Esophagus squamous epithelium (tissue), 5 donors: ENCODE measurements at places on chromosomes 5 and 9.

DNA sequence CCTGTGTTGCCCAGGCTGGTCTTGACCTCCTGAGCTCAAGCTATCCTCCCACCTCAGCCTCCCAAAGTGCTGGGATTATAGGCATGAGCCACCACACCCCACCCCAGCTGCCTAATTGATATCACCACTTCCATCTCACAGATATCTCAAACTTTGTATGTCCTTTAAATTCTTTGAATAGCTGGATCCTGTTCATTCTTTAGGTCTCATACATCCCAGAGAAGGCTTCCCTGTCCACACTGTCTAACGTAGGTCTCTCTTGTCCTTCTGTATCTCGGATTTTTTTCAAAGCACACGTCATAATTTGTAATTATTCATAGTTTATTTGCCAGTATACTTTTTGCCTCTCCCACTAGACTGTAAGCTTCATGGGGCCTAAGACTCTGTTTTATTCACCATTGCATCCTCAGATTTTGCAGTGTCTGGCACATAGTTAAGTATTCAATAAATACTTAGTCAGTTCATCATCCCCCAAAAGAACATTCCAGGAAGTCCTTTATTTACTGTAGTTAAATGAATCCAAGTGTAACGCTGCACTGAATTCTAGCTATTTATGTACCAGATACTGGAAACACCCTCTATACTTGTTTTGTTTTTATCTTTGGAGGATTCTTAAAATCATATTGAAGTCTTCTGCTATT lies 10.5 kb downstream of the ARSK start:
- H3K4me3 ChIP-seq: no peak overlapping the region
- no peak for DNase-seq
- H3K36me3 ChIP-seq: no peaks in the 10 kb centered on the region
- no peaks in the 10 kb centered on the region for H3K4me1 ChIP-seq
- H3K27ac ChIP-seq: no peak overlapping the region
- H3K27me3 ChIP-seq: no peaks in the 10 kb centered on the region

GRCh38 chr9:128838338-128838737 lies 8.7 kb upstream of the SPOUT1 start:
- peaks cover 89% of the 10 kb centered on the region for H3K36me3 ChIP-seq
- H3K27me3 ChIP-seq: no peaks in the 10 kb centered on the region
- no peaks in the 10 kb centered on the region for H3K4me1 ChIP-seq
- no peak overlapping the region for H3K27ac ChIP-seq
- no peak for DNase-seq

DNA sequence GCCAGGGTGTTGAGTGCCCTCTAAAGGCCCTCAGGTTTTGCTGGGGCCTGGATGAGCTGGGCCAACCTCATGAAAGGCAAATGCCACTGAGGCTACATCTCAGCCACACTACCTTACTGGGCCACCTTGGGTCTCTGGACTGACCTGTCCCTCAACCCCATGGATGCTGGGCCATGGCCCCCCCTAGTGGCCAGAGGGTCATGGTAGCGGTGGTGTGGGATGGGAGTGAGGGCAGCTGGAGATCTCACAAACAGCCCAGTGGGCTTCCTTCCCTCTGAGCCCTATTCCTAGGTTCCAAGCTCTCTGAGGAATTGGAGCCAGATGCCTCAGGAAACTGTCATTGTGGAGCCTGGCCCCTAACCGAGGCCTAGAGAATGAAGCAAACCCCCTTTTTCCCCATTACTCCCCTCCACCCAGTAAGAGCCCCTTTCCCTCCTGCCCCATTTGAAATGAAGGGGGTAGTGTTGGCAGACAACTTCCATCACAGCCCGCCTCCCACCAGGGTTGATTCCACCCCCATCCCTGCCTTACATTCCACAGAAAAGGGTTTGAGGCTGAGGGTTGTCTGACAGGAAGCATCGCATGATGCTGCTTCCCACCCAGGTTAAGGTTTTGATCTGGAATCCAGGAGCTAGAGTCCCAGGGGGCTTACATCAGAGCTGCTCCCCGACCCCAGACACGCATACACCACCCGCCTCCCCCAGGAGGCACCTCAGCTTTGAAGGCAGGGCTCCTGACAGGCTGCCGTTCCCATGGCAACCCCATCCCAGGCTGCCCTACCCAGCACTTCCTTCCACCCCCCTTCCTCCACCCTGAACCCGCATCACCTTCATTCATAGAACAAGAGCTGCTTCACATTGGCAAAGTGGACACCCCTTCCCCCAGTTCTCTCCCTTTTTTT lies 63.9 kb downstream of the PCDH1 start:
- H3K36me3 ChIP-seq: no peaks in the 10 kb centered on the region
- peaks cover 76% of the 10 kb centered on the region for H3K27me3 ChIP-seq
- no peak overlapping the region for H3K27ac ChIP-seq
- H3K4me1 ChIP-seq: no peaks in the 10 kb centered on the region

DNA sequence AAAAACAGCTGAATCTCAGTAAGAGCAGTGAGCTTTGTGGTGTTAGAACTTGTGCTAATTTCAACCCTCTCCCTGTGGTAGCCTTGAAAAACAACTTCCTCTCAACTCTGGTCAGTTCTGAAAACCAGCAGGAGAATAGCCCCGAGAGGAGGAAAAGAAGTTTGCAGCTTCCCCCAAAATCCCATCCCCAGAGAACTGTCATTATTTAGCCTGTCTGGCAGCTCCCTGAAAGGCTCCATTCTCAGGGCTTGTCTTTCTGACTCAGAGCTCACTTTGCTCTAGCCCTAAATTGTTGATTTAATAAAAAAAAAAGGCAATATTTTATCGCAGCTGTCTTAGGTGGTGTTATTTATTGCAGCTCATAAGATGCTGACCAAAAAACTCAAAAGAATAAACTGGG lies 11.4 kb upstream of the SLC45A2 start:
- no peak for DNase-seq
- no peaks in the 10 kb centered on the region for H3K27me3 ChIP-seq
- no peaks in the 10 kb centered on the region for H3K36me3 ChIP-seq
- H3K4me3 ChIP-seq: no peak overlapping the region
- H3K4me1 ChIP-seq: peaks cover 7% of the 10 kb centered on the region

GRCh38 chr5:4735261-4735660 lies 404.9 kb upstream of the ADAMTS16 start:
- H3K36me3 ChIP-seq: no peaks in the 10 kb centered on the region
- no peak overlapping the region for H3K4me3 ChIP-seq
- H3K27me3 ChIP-seq: no peaks in the 10 kb centered on the region
- no peak overlapping the region for H3K27ac ChIP-seq
- DNase-seq: no peak

DNA sequence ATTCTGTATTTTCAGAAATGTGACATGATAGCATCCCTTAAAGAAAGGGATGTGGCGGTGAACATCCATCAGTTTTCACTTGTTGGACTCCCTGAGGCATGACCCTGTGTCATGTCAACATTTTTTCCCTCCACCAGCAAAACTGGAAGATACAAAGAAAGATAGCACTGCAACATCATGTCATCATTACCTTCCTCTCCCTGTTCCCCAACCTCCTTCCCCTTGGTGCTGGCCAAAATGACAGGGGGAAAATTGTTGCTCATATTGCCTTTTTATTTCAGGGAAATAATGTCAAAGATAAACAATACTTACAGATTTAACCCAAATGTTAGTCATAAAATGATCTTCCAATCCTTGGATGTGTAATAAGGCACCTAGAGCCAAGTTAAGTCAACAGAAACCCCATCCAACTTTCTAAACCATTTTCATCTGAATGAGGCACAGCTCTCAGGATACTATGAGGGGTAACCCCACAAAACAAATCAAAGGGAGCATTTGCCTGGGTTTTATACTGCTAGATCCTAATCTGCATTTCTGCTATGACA lies 644.3 kb downstream of the ACTL7B start:
- no peaks in the 10 kb centered on the region for H3K27me3 ChIP-seq
- no peaks in the 10 kb centered on the region for H3K4me1 ChIP-seq
- H3K36me3 ChIP-seq: no peaks in the 10 kb centered on the region
- no peak overlapping the region for H3K27ac ChIP-seq
- no peak overlapping the region for H3K4me3 ChIP-seq

DNA sequence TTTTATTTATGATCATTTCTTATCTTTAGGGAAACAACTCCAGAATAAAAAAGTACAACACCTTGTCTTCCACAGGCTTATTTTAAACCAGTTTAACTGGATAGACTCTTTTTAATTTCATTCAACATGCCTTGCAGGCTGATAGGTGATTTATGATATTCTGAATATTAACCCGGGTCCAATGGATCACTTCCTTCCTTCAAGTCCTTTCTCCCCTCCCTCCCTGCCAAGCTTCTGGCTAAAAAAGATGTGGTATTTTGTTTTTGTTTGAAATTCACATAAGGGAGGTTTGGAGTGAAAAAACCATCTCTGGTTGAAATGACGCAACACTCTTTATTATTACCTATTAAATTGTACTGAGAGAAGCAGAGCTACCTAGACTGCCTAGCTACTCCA lies 265.3 kb downstream of the MLLT3 start:
- peak overlapping the region; percentile 78 for H3K27ac ChIP-seq
- H3K4me1 ChIP-seq: peaks cover 49% of the 10 kb centered on the region
- H3K36me3 ChIP-seq: no peaks in the 10 kb centered on the region
- peak overlapping the region; percentile 24 for H3K4me3 ChIP-seq

DNA sequence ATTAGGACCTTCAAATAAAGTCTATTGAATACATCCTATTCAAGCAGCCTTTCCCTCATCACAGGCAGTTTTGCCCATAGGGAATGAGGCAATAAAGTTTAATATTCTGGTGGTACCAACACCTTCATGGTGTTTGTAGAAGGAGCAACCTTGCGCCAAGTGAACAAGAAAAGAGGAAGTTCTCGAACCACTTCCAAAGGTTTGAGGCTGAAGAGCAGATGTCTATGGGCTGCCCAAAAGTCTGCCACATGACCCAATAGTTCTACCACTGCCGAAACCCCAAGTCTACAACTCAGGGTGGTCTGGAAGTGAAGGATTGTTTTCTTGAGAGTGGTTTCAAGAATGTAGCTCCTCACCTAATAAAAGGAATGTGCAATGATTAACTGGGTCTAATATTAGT lies 123.1 kb downstream of the NPR3 start:
- no peak for DNase-seq
- H3K4me1 ChIP-seq: no peaks in the 10 kb centered on the region
- no peak overlapping the region for H3K4me3 ChIP-seq
- H3K27me3 ChIP-seq: no peaks in the 10 kb centered on the region

DNA sequence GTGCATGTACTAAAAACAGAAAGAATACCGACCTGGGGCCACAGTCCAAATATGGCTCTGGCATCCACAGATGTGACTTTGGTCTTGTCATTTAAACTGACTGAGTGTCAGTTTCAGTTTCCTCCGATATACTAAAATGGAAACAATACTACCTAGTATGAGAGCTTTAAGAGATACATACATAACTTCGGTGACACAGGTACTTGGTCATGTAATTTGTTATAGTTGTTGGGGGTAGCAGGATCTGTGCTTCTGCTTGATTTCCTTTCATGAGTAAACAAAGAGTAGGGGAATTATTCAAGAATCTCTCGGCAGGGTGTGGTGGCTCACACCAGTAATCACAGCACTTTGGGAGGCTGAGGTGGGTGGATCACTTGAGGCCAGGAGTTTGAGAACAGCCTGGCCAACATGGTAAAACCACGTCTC lies 32.1 kb downstream of the MTMR12 start:
- no peak overlapping the region for H3K27ac ChIP-seq
- H3K27me3 ChIP-seq: no peaks in the 10 kb centered on the region
- DNase-seq: no peak

- no peak overlapping the region for H3K27ac ChIP-seq
- H3K4me1 ChIP-seq: no peaks in the 10 kb centered on the region
- no peak overlapping the region for H3K4me3 ChIP-seq
- H3K36me3 ChIP-seq: no peaks in the 10 kb centered on the region
These were observed 48.9 kb downstream of the TNFSF15 start for GRCh38 chr9:114756920-114757319.

DNA sequence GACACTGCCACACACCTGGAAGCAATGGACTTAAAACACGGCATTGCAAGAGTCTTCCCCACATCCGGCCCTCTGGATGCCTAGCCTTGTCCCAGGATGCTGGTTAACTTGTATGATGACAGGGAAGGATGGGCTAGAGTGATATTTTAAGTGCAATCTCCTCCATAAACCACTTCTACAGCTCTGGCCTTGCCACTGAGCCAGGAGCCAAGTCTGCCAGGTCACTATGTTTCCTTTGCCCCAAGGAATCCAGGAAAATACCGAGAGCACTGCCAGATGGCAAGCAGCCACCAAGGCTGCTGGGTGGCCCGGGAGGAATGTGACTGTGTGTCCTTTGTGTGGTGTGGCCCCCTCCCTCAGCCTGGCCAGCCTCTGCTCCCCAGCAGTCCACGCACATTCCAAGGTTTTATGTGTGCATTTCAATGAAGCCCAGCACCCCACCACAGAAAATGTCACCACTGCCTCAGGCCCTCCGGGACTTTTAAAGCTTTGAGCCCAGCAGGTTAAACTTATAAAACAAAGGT lies 106.0 kb downstream of the FRMD3 start:
- no peak overlapping the region for H3K27ac ChIP-seq
- peaks cover 27% of the 10 kb centered on the region for H3K4me1 ChIP-seq
- H3K4me3 ChIP-seq: no peak overlapping the region
- no peak for DNase-seq
- no peaks in the 10 kb centered on the region for H3K27me3 ChIP-seq

- no peak for DNase-seq
- no peaks in the 10 kb centered on the region for H3K27me3 ChIP-seq
- H3K36me3 ChIP-seq: peaks cover 17% of the 10 kb centered on the region
- H3K27ac ChIP-seq: peak overlapping the region; percentile 75
These were observed 414 bp downstream of the WDR38 start for GRCh38 chr9:124853605-124854143.

GRCh38 chr5:33701251-33701650 lies 190.5 kb downstream of the ADAMTS12 start:
- H3K4me3 ChIP-seq: no peak overlapping the region
- H3K27ac ChIP-seq: no peak overlapping the region
- no peaks in the 10 kb centered on the region for H3K27me3 ChIP-seq
- DNase-seq: no peak
- H3K4me1 ChIP-seq: no peaks in the 10 kb centered on the region
- no peaks in the 10 kb centered on the region for H3K36me3 ChIP-seq

DNA sequence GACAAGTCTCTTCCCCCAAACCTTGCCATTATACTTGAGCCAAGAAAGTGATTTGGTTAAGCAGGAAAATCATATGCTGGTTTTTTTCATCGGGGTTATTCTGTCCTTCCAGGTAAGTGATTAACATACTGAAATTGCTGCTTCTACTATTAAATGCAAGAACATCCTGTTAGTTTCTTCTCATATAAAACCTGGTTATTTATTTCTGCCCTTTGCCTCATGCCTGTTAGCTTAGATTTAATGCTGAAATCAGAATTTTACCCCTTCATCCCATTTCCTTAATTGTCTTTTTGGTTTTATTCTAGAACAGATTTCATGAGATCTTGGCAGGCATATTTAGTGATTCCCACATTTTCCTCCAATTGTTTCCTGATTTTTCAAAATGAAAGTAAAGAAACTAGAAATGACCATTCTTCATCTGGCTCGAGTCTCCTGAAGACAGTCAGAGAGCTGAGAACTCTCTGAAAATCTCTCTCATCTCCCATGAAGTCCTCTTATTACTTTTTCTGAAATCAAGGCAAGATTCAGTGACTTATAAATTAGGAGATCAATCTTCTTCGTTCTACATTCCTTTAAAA lies 132.9 kb downstream of the NFIB start:
- H3K4me3 ChIP-seq: peak overlapping the region; percentile 16
- no peak for DNase-seq
- no peaks in the 10 kb centered on the region for H3K27me3 ChIP-seq
- H3K4me1 ChIP-seq: peaks cover 39% of the 10 kb centered on the region
